Non-pigmented ciliary epithelial cell (primary cell): ENCODE measurements at places on chromosomes 11 and 22.
A peak's percentile ranks its signal among the peaks of the same experiment; 100 is the strongest.

GRCh38 chr22:32206774-32207758 lies 2.2 kb upstream of the RFPL2 start:
- DNase-seq: no peak

DNA sequence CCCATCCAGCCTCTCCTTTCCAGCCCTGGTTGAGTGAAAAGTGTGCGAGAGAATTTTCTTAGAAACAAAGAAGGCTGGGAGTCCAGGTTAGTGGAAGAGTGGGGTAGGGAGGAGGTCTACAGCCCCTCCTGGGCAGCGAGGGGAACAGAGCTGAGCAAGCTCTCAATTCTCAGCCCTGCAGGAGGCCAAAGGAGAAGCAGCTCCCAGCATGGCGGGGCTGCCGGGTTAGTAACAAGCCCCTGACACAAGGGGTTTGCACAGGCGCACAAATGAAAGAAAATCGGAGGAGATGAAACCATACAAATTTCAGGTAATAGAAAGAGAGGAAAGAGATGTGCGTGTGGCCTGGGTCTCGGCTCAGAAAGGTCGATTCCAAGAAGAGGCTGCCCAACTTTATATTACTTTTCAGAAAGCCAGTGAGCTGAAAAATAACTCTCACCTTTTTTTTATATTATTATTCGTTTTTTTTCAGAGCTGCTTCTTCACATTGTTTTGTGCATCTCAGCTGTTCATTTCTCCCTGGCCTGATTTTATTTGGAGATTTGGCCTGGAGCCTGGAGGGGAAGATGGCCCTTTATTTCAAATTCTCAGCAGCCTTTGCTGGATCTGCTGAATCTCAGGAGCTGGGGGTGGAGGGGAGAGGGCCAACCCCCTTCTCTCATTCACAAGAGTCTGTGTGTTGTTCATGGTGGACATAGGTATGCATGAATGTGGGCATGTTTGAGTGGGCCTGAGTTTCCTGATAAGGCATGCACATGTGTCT lies 583.2 kb downstream of the BUD13 start:
- DNase-seq: no peak

- DNase-seq: no peak
Observed at GRCh38 chr11:100849901-100850235, 162.8 kb downstream of the ARHGAP42 start.

- DNase-seq: no peak
Observed at GRCh38 chr11:15198284-15198683, 83.6 kb downstream of the INSC start.

DNA sequence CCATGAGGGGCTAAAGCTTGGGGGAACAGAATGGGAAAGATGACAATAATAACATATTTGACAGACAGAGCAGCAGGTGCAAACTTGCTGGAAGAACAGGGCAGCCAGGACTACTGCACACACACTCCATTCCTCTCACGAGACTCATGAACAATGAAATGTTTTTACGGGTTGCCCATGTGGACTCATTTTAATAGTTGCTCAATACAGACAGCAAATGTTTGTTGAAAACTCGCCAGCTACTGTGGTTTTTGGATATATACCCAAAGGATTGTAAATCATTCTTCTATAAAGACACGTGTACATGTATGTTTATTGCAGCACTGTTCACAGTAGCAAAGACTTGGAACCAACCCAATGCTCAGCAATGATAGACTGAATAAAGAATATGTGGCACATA lies 10.3 kb downstream of the SYT13 start:
- DNase-seq: no peak

GRCh38 chr22:46893281-46894020 lies 131.0 kb downstream of the TBC1D22A start:
- DNase-seq: no peak

- no peak for DNase-seq
Observed at GRCh38 chr11:30281476-30282288, 41.2 kb upstream of the ARL14EP start.

DNA sequence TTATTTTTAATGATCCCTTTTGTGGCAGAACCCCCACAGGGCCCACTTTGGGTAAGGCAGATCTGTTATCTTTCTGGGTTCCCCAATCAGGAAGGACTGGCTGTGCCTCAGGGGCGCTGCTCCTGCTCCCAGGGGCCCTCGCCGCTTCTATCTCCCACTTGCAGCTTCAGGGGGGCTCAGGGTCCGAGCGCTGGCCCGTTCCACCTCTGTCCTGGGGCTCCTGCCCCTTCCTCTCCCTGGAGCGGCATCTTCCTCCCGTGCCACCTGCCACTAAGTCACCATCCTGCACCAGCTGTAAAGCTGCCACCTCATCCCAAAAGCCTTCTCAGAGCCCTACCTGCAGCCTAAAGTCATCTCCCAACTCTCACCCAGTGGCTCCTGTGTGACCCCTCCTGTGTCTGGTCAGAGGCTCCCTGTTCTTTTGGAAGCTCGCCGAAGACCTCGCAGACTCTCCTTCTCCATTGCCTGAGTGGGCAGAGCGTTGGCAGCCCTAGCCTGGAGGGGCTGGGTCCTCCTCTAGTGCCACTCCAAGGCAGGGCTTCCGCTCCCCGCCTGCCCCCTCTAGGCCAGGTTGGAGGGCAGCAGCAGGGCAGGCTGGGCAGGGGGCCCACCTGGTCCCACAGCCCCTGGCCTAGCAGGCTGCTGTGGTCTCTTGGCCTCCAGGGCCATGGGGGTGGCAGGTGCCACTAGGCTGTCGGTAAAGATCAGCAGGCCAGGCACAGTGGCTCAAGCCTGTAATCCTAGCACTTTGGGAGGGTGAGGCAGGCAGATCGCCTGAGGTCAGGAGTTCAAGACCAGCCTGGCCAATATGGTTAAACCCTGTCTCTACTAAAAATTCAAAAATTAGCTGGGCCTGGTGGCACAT lies 106.7 kb downstream of the MORC2 start:
- no peak for DNase-seq

DNA sequence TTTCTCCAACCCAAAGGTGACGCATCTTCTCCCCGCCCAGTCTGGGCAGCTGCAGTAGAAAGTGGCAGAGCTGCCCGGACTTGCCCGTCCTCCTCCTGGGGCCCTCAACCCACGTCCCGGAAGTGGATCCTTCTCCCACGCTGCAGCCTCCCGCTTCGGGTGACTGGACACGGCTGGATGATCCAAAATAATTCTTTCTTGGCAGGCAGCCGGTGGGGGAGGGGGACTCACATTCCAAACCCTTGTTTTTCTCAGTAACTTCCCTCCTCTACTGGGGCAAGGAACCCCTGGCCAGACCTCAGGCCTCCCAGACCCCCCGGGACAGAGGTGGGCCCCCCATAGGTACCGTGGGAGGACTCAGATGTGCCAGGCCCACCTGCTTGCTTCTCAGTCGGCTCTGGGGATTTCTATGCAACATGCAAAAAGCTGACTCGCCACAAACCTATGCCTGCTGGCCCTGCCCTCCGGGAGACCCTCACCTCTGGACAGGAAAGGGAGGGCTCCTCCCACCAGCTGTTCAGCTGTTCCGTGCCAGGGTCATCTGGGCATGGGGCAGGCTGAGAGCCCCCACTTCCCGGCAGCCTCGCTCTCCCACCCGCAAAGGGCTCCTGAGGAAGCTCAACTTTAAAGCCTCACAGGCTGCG lies 1.4 kb downstream of the PLXNB2 start:
- DNase-seq: peak; percentile 76

DNA sequence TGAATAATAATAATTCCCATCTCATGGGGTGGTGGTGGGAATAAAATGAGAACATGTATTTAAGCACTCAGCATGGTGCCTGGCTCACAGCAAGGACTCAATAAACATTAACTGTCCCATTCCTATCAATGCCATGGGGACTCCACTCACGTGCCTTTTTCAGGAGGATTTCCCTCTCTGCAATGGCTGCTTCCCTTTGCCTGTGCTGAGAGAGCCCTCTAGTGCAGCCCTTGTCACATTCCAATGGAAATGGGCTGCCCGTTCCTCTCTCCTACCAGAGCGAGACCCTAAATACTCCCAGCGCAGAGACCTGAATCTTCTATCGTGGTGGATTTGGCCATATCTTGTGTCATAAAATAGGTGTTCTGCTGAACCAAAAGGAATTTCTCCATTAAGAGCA lies 621.5 kb upstream of the B3GAT1 start:
- no peak for DNase-seq

- DNase-seq: no peak
Observed at GRCh38 chr22:28466399-28466798, 213.2 kb downstream of the TTC28 start.

DNA sequence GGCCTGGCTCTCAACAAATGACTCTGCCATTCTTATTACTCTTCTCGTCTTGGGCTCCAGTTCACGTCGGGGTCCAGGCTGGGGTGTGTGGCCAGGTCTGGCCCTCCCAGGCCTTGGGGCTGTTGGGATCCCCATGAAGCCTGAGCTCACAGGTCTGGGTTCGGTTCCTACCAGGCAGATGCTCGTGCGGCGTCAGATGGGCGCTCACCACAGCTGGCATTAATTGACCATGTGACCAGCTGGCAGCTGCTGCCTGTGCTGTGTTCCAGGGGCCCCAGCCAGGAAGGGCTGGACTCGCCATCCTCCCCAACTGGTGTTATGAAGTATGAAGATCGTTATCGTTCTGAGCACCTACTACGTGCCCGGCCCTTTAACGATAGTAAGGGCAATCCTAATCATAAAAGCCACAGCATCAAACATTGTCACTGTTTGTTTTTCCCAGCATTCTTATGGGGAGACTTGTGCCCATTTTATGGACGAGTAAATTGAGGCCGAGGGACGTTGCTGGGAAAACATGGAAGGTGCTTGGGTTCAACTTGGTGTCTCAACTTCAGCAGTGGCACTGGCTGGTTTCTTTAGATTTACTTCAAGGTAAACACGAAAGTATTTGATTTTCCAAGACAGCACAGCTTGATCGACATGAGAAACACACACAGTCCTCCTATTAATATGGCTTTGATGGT lies 26.8 kb upstream of the CACNG2 start:
- DNase-seq: no peak

DNA sequence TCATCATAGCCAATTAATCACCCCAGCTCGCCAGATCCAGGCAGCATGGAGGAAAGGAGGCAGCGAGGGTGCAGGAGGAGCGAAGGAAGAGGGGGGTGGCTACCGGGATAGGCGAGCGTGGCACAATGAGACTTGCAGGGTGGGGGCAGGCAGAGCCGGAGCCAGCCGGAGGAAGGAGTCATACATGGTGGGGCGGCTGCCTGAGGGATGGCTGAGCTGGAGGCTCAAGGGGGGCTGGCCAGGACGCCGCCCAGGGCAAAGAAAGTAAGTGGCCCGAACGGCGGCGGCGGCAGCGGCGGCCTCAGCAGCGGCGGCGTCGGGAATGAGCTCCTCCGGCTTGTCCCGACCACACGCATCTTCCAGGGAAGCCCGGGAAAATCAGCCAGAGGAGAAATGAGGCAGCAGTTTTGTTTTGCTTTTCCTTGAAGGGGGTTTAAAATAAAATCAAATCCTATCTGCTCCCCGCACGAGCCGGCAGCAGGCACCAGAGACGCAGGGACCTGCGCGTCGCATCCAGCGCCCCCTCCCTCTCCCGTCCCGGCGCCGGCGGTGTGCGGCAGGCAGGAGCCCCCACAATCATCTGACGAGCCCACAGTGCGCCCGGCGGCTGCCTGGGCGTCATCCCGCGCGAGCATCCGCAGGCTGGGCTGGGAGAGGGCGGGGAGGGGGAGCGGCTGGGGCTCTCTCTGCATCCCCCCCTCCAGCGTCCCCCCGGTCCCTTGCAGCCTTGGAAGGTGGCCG lies 263.6 kb downstream of the CTTN start:
- DNase-seq: no peak

GRCh38 chr22:37860796-37861421 lies 11.7 kb downstream of the EIF3L start:
- DNase-seq: no peak

GRCh38 chr11:26987731-26988130 lies 6.2 kb upstream of the FIBIN start:
- DNase-seq: no peak

DNA sequence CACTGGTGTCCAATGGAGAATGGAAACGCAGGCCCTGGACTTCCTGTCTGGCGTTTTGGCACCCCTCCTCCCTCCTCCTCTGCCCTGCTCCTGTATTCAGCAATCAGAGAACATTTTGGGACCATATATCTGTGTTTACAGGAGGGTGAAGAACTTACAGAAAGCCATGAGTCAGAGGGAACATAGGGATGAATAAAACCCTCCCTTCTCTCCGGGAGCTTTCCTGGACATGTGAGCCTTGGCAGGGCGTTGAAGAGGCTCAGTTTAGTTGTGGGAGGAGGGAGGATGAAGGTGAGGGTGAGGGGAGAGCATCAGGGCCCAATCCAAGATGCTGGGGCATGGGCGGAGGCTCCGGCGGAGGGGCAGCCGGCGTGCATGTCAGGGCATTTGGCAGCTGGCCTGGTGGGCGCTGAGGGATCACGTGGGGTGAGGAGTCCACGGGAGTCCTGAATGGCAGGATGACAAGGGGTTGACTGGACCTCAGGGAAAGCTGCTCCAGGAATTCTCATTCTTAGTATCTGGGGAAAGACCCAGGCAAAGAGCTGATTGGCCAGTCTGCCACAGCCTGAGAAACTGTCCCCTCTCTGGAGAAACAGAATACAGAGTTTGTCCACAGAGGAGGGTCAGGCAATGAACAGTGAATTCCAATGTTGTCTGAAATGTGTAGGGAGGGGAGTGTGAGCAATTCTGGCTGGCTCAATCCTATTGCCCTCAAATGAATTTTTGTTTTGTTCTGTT lies 28.9 kb downstream of the MICAL2 start:
- no peak for DNase-seq

GRCh38 chr11:82790723-82791484 lies 57.2 kb upstream of the FAM181B start:
- no peak for DNase-seq

- no peak for DNase-seq
Observed at GRCh38 chr22:46918197-46918596, 155.7 kb downstream of the TBC1D22A start.

GRCh38 chr11:115197031-115197430 lies 307.2 kb downstream of the CADM1 start:
- DNase-seq: no peak

- DNase-seq: no peak
Observed at GRCh38 chr11:45501392-45502225, 163.8 kb downstream of the CHST1 start.

GRCh38 chr22:24731761-24732160 lies 42.8 kb downstream of the PIWIL3 start:
- DNase-seq: no peak

DNA sequence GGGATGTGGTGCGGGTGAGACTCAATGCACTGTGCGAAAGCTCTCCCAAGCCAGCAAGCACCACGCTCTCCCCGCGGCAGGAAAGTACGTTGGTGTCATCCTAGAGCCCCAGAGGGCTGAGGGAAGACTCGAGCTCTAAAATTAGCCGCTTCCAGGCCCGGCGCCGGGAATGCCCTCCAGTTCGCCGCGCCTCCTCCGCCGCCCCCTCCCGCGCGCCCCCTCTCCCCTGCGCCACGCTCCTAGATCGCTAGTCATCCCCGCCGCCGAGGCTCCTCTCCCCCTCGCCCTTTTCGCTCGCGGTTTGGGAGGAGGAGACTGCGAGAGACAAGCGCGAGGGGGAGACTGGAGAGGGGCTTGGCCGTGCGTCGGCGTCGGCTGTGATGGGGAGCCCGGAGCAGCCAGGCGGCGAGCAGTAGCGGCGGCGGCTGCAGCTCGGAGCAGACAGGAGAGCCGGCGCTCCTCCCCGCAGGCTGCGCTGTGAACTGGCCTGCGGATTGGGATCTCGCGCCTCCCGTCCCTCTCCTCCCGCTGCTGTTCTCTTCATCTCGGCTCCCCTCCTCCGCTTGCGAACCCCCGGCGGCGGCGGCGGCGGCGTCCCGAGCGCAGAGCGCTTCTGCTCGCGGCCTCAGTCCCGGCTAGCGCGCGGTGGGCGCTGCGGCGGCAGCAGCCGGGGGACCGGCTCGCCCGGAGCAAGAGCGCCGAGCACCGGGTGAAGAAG lies at the start of gene FAT3:
Gene FAT3, plus strand, starts transcription at position 412 of the 718 bp plus-strand sequence. CDS start 127,295 bp downstream, outside the sequence.
- no peak for DNase-seq
